ENCODE measurements at places on chromosomes 6 and 20. TPM values are rescaled to one million over a fixed set of nuclear protein-coding genes. Genes with fewer than 3 reads are reported as not detected.
A peak's percentile ranks its signal among the peaks of the same experiment; 100 is the strongest.

GRCh38 chr20:35144694-35145093, 2.4 kb downstream of the EDEM2 start:
- DNase-seq: no peak

DNA sequence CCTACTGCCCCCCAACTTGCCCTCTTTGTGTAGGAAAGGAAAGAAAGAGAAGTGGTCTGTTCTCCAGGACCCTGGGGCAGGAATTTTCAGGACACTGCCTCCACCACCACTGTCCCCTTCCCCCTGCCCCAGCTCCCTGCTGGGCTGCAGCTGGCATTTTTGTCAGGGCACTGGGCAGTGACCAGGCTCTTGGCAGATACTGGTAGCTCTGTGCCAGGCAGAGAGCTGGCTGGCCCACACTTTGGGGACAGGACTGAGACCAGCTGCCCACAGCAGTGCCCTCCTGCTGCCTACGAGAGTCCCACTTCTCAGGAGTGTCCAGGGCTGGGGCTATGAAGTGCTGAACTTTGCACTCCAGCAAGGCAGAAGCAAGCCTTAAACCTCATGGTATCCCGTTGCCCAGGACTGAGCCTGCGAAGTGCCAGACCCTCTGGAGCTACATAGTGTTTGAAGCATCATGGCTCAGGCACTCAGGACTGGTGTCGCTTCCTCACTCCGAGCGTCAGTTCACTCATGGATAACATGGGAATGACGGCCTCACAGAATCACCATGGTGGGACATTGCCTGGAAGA, 19.3 kb downstream of the SLC13A3 start:
- no peak for DNase-seq

Gene XKR7
- not detected for total RNA-seq

DNA sequence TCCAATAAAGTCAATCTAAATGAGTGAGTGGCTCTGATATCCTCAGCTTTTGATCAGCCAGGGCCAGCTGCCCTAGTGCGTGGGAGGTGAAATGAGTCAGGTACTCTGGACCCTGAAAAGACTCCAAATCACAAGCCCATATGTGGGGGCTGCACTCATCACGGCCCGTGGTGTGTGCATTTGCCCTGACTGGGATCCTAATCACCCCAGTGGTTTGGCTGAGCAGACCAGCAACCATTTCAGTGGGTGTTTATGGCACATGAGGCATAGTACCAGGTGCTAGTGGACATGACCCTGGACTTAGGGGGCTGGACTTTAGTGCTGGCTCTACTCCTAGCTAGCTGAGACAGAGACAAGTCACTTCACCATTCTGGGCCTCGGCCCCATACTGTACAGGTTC, 39.4 kb downstream of the SCML4 start:
- DNase-seq: peak; percentile 1

Gene BPIFA1
- total RNA-seq: not detected

DNA sequence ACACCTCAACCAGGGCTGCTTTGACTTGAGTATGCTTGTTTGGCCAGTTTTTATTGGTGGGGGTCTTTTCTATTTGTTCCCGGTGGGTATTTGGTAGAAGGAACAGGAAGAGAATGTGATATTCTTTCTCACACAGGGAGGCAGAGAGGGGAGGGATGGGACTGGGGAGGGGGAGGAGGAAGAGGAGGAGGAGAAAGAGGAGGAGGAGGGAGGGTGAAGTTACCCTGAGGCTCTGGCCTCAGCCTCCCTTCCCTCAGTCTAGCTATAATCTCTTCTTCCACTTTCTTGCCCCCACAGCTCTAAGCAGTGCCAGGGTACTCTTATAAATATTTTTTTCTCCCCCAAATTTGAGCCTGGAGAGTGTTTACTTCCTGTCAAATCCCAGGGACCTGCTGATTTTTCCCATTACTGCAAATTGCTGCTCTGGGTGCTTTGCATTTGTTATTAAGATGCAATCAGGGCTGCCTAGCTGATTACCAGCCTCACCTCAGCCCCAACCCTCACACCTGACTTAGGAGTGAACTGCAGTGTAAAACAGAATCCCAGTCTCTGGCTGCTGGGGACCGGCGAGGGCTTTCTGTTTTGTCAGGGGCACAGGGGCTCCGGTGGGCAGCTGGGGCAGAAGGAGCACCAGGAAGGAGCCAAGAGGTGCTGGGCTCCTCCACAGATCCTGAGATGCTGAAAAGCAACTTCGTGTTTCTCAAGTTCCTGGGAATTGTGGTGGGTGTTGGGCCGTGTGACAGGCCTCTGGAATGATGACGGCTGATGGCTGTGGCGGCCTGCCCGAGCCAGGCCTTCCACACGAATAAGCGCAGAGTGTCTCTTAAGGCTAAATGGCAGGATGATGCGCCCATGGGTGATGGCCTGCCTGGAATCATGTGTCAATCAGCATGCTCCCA, 141.4 kb downstream of the CD83 start:
- DNase-seq: no peak

All from fibroblast of villous mesenchyme (primary cell).